HCT116 (cell line): ENCODE measurements at places on chromosomes 16 and 17. TPM values are rescaled to one million over a fixed set of nuclear protein-coding genes. Genes with fewer than 3 reads are reported as not detected.

Gene TAC4
- not detected for total RNA-seq

DNA sequence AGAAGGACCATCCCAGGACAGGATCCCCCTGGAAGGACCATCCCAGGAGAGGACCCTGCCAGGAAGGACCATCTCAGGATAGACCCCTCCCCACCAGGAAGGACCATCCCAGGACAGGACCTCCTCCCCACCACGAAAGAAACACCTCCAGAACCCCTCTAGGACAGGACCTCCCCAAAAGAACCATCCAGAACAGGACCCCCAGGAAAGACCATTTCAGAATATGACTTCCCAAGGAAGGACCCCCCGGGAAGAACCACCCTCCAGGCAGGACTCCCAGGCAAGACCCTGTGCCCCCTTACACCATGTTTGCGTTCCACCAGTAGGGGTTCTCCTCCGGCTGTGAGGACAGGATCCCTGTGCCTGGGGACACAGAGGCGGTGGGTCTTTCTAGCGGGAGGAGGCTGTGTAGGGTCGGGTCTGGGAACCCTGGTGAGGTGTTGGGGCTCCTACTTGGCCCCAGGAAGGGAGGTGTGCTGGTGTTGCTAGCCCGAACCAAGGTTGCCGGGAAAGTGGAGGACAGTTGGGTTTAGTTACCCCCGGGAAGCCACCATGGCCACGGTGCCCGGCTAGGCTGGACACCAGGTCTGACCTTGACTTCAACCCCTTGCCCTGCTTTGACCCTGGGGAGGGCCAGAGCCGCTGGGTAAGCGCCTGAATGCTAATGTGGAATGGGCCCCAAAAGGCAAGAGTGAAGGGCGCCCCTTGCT lies 2.2 kb downstream of the NOTUM start:
- no peak for DNase-seq

Gene TPSB2
- total RNA-seq: not detected

GRCh38 chr17:81821147-81821546 lies 11.9 kb downstream of the MCRIP1 start:
- no peak for DNase-seq

- no peak for DNase-seq
Measured at GRCh38 chr17:50239937-50240336, 34.3 kb upstream of the TMEM92 start.

Gene RNF43
- 42.2 TPM for total RNA-seq

Gene SGCA
- total RNA-seq: 0.37 TPM

DNA sequence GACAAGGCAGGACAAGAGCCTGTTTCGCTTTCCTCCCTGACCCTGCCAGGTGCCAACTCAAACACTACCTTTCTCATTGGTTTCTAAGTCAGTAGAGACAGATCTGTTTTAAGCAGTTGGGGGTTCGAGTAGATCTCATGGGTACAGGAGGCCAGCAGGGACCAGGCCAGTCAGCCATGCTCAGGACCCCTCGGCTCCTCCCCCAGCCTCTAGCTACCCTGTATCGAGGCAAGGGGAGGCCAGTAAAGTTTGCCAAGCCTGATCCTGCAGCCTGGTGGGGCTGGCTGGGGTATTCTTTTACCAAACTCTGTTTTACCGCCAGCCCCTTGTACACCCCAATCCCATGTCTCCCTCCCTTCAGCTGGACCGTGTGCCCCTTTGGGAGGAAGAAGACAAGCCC lies 26.6 kb downstream of the OR1D5 start:
- no peak for DNase-seq

Gene KRT36
- not detected for total RNA-seq

GRCh38 chr17:4475463-4475862 lies 23.2 kb upstream of the SPNS2 start:
- no peak for DNase-seq

DNA sequence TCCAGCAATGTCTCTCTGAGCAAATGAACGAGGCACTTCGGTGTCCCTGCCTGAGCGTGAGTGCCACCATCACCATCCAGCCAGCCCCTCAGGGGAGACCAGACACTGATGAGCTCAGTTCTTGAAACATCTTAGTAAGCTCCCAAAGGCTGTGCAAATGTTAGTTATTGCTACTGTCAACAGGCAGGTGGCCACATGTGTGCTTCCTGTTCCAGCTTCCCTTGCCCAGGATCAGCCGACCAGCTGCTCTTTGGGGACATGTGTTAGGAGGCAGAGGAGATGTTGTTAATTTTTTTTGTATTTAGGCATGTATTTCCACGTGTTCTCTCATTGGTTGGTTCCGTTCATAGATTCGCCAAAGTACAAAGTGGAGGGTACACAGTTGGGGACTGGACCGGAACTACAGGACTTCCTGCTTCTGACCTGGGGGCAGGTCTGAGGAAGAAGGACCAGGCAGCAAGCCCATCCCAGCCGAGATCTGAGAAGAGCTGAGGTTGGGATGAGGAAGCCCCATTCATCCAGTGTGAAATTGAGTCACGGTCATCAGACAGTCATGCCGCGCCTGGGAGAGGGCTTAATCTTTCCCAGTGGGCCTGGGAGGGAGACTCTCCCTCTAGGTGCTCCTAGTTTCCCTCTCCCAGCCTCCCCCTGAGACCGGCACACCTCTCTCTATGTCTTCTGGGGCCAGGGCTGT lies 3.8 kb downstream of the TTYH2 start:
- no peak for DNase-seq

Gene CRYBA1
- not detected for total RNA-seq

- DNase-seq: no peak
Measured at GRCh38 chr17:38910325-38910724, 15.1 kb upstream of the LASP1NB start.

GRCh38 chr16:83623892-83624291 lies 183.9 kb upstream of the HSBP1 start:
- DNase-seq: no peak

- no peak for DNase-seq
Measured at GRCh38 chr16:28504707-28505404, 1.8 kb downstream of the IL27 start.

Gene SMPD3
- 0.89 TPM for total RNA-seq
